Activated naive CD4-positive, alpha-beta T cell treated with Interleukin-2 at 50 U/mL for 16 hours (primary cell): ENCODE measurements at places on chromosomes 6 and 20.

GRCh38 chr20:56793916-56794315 is 164.8 kb downstream of the TFAP2C start:
- DNase-seq = no peak

DNA sequence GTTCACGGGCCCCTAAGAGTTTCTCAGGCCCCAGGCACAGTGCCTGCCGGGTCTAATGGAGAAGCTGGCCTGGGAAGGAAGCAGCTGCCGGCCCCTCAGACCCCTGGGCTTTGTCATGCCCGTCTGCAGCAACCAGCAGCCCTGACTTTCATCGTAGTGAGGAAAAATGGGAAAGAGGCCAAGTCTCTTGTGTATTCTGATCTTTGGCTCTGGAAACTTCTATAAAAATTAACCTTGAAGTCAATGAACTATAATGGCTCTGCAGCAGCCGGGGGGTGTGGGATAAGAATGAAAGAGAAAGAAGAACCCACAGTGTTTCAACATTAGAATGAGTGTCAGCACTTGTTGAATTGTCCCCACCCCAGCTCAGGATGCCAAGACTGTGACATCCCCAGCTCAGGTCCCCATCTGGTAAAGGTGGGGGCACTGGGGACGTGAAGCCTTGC is 12.9 kb downstream of the TGM2 start:
- DNase-seq = no peak

- no peak for DNase-seq
These were observed 70.9 kb upstream of the MPC1 start for GRCh38 chr6:166453651-166454050.

- no peak for DNase-seq
These were observed 88.9 kb upstream of the MRPS10 start for GRCh38 chr6:42306439-42307140.

DNA sequence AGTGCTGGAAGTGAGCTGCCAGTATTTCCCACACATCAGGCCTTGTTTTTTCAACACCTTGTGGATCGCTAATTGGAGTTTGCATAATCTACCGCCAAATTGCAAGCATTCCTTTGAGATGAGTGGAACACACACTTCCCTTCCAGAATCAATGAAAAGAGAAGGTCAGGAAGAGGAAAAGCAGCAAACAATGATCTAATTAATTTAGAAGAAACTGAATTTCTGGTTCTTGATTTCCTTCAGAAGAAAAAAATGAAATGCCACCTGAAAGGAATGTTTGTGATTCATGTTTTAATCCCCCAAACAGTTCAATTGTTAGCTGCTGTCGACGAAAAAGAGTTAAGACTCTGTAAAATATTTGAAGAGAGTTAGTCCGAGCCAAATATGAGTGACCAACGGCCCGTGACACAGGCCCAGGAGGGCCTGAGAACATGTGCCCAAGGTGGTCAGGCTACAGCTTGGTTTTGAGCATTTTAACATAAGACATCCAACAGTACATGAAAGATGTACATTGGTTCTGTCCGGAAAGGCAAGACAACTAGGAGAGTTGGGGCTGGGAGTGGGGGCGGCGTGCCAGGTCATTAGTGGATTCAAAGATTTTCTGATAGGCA is 182.3 kb downstream of the MTFR2 start:
- no peak for DNase-seq

GRCh38 chr6:6131492-6132109 is 124.9 kb upstream of the NRN1 start:
- no peak for DNase-seq

DNA sequence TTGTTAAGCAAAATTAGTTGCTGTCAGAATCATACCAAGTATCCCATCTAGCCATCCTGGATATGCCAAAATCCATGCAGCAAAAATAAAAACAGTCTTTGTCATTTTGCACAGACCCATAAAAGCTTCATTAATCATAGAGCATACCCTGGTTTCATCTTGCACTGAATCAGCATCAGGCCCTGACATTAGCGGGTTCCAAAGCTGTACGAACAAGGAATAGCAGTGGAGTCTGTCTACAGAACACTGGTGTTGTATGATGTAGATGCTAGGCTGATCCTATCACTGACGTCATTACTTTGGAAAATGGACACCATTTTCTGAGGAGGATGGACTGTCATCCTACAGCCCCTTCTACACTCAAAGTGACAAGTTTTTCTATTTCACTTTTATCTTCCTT is 315.6 kb downstream of the ESR1 start:
- no peak for DNase-seq

DNA sequence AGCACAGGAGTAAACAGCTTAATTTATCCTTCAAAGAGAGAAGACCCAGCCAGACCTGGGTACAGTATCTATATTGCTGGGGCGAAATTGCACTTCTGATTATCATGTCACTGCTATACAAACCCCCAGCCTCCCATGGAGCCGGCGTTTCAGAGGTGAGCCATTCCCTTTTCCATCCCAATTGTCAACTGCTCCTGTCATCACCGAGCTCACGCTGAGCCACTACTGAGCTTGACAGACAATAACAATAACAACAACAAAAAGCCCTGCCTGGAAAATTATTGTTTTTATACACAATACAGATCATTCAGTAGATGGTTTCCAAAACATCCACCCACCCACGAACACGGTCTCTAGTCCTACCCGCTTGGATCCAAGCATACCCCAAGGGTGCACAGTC is 129.0 kb upstream of the JARID2 start:
- DNase-seq = no peak

DNA sequence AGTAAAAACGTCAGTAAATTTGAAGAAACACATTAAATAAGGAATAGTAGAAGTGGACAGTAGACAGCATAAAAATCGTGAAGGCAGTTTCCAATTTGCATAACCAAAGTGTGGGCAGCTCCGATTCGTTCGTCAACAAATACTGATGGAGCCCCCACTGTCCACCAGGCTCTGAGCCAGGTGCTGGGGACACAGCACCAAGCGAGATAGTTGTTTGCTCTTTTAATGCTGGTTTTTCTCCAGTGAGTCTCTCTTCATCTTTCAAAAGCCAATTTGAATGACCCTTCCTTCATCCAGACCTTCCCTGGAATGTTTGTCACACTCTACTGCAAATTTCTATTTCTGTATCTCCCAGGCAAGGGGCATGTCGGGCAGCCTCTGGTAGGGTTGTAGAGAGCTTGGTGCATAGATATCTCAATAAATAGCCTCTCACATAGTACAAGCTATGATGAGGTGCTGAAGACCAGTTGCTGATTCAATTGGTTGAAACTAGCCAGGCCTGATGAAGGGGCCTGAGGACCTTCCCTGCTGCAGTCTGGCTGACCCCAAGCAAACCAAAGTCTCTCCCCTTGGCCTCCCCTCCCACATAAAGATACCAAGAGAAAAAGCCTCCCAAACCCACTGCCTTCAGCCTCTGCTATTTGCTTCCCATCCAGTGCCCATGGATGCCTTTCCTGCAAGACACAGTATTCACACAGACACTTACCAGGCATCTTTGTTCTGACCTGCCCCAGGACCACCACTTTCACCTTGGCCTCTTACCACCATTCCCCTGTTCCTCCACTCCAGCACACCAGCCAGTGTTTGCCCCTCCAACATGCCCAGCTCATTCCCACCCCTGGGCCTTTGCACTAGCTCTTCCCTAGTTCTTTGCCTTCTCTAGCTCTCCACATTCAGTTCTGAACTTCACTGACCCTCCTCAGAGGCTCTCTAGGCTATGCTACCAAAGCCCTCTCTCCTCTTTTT is 125.2 kb downstream of the CEBPB start:
- no peak for DNase-seq

DNA sequence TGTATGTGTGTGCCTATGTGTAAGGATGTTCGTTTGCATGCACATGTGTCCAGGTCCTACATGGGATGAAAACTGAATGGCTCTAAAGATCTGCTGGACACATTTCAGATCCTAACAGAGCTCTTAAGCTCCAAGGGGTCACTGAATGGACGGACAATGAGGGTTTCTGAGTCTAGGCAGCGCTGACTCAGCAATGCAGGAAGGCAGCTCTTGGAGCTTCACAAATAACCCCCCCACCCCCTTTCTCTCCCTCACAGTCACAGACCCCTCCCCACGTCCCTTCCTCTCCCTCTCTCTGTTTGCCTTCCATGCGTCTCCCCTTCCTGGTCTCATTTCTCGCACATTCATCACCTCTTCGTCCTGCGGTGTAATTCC is 369.8 kb downstream of the PREX1 start:
- no peak for DNase-seq

DNA sequence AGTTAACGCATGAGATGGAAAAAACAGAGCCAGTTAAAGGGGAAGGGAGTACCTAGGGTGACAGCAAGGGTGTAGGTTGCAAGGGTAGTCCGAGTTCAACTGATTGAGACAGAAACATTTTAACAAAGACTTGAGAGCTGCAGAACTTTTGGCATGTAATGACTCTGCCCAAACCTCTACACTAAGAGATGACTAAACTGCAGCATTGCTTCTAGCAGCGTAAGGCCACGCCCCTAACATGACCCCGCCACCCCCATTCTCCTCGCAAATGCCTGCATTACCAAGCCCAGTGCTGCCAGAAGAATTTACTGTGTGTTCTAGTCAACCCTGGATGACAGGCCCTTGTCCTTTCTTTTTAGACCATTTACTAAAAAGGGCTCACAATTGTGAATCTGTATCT is 6.3 kb upstream of the HINT3 start:
- DNase-seq = peak; percentile 20

GRCh38 chr6:150153905-150154492 is 11.2 kb downstream of the PPP1R14C start:
- DNase-seq = no peak

DNA sequence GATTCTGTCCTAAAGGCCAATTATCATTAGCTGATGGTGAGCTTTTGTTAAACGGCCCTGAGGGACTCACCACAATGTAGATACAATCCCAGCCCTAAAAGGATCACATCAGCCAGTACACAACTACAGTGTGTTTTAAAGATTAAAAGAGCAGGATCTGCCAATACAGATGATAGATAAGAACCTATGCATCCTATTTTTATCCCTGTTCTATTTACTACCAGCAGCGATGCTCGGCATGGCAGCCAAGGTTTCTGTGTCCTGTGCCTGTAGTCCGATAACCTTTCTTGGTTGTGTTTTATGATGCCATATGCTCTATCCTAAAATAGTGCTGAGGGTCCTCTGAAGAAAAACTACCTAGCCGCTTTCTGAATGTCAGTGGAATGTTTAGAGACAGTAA is 289.4 kb downstream of the PHACTR1 start:
- DNase-seq = no peak

DNA sequence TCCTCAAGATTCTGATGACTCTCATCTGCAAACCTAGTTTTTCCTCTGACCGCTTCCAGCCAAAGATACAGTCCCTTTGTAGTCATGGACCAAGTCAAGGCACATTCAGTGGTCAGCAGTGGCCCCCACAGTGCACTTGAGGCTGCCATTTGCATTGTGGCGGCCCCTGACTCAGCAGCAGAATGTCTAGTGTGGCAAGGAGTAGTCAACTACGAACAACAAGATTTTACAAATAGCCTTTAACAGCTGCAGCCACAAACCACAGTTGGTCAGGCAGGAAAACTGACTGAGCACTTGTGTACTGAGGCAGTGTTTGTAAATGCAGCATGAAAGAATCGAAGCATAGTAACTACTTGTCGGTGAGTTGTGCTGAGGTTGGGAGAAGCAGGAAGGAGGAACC is 49.6 kb downstream of the SLC2A12 start:
- no peak for DNase-seq

GRCh38 chr20:14582855-14583254 is 245.4 kb upstream of the FLRT3 start:
- DNase-seq = no peak

GRCh38 chr6:100420711-100421110 is 44.0 kb downstream of the SIM1 start:
- no peak for DNase-seq

DNA sequence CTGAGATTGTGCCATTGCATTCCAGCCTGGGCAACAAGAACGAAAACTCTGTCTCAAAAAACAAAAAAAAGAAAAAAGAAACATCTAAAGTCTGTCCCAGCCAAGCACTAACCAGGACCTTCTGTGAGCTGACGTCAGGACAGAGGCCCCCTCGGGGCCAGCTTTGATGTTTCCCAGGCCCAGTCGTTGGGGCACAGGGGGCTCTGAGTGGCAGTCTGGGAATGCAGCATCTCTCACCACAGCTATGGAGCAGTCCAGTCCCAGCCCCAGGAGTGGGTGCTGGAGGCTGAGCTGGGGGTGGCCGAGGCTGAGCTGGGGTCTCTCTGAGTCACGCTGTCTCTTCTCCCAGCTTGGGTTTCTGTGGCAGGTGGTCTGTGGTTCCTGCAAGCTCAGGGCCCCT is 46.0 kb upstream of the SRF start:
- no peak for DNase-seq

DNA sequence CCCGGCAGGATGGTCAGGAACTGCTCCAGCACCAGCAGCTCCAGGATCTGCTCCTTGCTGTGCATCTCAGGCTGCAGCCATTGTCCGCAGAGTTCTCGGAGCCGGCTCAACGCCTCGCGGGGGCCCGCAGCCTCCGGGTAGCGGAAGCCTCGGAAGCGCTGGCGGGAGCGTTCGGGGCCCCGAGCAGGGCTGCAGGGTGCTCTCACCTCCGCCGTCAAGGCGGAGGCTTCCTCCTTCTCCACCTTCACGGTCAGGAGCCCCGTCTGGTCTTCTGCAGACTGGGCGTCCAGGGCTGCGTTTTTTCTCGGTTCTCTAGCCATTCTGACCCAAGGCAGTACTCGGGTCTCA is 434 bp downstream of the ZKSCAN4 start:
- DNase-seq = peak; percentile 37

DNA sequence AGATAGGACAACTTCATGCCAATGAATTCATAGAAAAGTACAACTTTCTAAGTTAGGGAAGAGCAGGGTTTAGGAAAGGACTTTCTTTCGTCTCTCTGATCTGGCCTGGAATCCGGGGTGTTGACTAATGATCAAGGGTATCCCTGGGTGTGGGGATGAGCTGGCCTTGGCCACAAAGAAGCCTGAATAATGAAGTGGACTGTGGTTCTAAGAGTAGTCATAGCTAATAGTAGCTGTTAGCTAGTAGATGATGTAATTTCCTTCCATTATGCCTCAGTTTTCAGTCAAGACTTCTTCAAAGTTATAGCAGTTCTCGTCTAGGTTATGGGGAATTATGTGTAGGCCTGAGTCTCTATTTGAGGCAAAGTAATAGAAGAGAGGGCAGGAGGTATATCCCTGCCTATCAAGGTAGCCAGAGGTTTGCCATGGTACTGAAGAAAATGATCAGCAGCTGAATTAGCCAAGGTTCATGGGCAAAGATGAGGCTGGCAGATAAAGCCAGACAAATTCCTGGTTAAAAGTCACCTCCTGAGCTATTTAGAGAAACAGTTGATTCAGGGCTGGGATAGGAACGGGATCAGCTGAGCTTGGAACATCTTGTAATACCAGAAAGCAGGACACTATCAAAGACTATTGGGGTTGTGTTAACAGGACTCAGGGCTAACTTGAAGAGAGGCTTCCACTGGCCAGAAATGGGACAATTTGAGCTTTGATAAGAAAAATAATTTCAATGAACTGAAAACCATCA is 18.7 kb upstream of the TRPC4AP start:
- DNase-seq = no peak

GRCh38 chr6:114997813-114998292 is 655.0 kb upstream of the HS3ST5 start:
- DNase-seq = no peak

GRCh38 chr6:41406728-41407489 is 71.5 kb downstream of the NCR2 start:
- no peak for DNase-seq

- no peak for DNase-seq
These were observed 78.2 kb downstream of the LAMA4 start for GRCh38 chr6:112176175-112176574.
